Activated CD8-positive, alpha-beta memory T cell treated with anti-CD3 and anti-CD28 coated beads for 36 hours (primary cell): ENCODE measurements at places on chromosomes 12 and 14. TPM values are rescaled to one million over a fixed set of nuclear protein-coding genes. Genes with fewer than 3 reads are reported as not detected.

The FLVCR2 gene
- total RNA-seq = 5.0 TPM

The RNASE13 gene
- total RNA-seq = not detected

The SUPT16H gene
- total RNA-seq = 214 TPM

The C14orf132 gene
- total RNA-seq = 1.1 TPM

The INSM2 gene
- not detected for total RNA-seq
